ENCODE measurements at places on chromosomes 3 and 15. TPM values are rescaled to one million over a fixed set of nuclear protein-coding genes. Genes with fewer than 3 reads are reported as not detected.

DNA sequence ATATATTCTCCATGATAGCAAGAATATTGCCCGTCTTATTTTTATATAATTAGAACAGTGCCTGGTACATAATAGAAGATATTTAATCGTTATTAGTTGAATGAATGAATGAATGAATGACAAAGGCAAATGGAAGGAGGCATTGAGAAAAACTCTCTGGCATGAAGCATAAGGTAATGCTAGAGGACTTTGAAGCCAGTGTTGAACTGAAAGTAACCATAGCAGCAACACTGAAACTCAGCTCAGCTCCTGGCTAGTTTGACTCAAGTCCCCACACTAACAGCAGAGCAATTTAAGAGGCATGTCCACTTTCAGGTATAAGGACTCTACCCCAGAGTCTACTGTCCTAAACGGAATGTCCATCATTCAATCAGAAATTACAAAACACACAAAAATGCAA, 227.0 kb downstream of the CPNE4 start:
- no peaks in the 10 kb centered on the region for H3K36me3 ChIP-seq
- H3K27ac ChIP-seq, result no peak overlapping the region
- H3K27me3 ChIP-seq, result no peaks in the 10 kb centered on the region
- H3K4me3 ChIP-seq, result no peak overlapping the region
- DNase-seq, result no peak

DNA sequence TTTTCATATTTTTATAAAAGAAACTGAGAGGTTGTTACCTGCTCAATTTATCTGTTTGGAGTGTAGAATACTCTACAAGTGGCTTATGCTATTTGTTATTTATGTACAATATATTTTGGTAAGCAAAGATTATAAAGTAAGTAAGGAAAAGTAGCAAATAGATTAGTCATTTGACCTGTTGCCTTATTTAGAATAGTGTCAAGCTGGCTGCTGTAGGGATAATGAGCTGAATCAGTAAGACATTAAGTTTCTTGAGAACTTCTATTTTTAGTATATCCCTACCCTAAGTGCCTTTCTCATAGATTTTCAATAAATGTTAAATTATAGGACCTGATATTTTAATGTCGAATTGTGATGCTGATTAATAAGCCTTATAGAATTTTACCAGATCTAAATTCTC, 37.2 kb downstream of the ECT2 start:
- peaks cover 15% of the 10 kb centered on the region for H3K36me3 ChIP-seq
- no peak overlapping the region for H3K4me3 ChIP-seq
- no peak overlapping the region for H3K27ac ChIP-seq
- no peaks in the 10 kb centered on the region for H3K27me3 ChIP-seq

The IMPG2 gene
- 0.03 TPM for polyA plus RNA-seq

- no peaks in the 10 kb centered on the region for H3K4me1 ChIP-seq
- H3K4me3 ChIP-seq, result no peak overlapping the region
- no peaks in the 10 kb centered on the region for H3K27me3 ChIP-seq
These were observed 110.1 kb upstream of the PLXNA1 start for GRCh38 chr3:126872701-126873342.

The COLQ gene
- 2.3 TPM for polyA plus RNA-seq

DNA sequence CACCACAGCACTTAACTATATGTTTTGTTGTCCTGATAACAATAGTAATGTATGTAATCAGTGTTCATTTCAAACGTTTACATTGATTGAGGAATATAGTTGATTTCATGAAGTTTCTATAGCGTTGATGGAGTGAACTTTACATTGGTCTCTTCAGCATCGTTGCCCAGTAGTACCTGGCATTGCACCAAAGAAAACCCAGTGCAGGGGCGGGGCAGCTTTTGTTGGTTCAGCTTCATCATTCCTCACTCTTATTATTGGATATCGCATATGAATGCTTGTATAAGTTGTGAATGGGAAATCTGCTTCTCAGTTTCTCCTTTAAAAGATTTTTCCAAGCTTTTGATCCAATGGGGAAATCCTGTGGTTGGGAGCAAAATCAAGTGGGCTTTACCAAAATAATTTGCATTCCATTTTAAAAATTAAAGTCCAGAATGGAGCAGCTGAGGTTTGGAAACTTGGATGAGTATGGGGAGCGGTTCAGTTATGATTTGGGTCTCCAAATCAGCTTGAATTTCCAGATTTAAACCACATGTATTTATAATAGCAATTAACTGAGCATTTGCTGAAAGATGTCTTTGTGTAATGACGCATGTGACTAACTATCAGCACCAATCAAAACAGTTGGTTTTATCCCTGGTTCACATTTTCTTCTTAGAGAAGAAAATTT, 213.7 kb downstream of the ALCAM start:
- H3K27ac ChIP-seq, result no peak overlapping the region
- H3K36me3 ChIP-seq, result no peaks in the 10 kb centered on the region
- no peak overlapping the region for H3K4me3 ChIP-seq
- no peak for DNase-seq

GRCh38 chr3:8624612-8625011, 20.0 kb downstream of the SSUH2 start:
- peaks cover 10% of the 10 kb centered on the region for H3K4me1 ChIP-seq
- H3K27me3 ChIP-seq, result no peaks in the 10 kb centered on the region
- no peaks in the 10 kb centered on the region for H3K36me3 ChIP-seq
- no peak overlapping the region for H3K27ac ChIP-seq
- no peak for DNase-seq
- H3K4me3 ChIP-seq, result no peak overlapping the region

DNA sequence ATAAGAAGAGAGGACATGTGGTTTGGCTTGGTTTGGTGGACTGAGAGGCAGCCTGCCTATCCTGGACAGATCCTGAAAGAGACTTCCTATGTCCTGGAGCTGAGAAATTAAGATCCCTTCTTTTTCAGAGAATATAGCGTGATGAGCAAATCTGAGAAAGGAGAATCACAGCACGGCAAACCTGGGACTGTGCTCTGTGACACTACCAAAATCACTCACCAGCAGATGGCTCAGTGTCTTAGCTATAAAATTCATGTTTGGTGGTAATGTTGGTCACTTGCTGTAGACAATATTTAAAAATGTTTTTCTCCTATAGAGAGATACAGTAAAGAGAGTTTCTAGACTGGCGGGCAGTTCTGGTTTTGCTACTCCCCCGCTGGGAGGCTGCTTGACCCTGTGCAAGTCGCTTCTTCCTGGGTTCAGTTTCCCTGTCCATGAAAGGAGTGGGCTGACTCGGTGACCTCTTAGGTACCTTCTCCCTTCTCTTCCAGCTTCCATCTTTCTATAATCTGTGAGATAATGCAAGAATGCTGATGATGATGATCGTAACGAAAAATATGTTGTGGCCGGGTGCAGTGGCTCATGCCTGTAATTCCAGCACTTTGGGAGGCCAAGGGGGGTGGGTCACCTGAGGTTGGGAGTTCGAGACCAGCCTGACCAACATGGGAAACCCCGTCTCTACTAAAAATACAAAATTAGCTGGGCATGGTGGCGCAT, 7.6 kb upstream of the HES1 start:
- no peak overlapping the region for H3K4me3 ChIP-seq
- H3K27ac ChIP-seq, result no peak overlapping the region
- no peaks in the 10 kb centered on the region for H3K36me3 ChIP-seq
- no peak for DNase-seq
- H3K4me1 ChIP-seq, result peaks cover 25% of the 10 kb centered on the region

The CCR3 gene
- not detected for polyA plus RNA-seq

- no peak overlapping the region for H3K27ac ChIP-seq
- no peaks in the 10 kb centered on the region for H3K4me1 ChIP-seq
- H3K36me3 ChIP-seq, result no peaks in the 10 kb centered on the region
- H3K27me3 ChIP-seq, result no peaks in the 10 kb centered on the region
- no peak for DNase-seq
These were observed 24.0 kb downstream of the LNP1 start for GRCh38 chr3:100425316-100425715.

DNA sequence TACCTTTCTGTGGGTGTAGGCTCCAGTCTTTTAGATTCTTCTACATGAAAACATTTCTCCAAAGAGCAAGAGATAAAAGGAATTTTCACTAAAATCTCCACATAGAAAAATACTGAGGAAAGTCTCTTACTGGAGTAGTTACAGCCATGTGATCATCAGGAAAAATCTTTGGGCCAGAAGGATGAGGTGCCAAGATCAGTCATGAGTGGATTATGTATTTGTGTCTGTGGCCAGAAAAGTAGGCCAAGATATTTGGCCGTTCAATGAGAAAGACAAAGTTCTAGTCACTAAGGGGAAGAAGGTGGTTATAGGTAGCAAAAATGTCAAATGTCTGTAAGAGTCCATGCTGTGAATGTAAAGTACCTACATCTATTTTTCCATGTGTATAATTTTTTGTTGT, 339.3 kb downstream of the NSUN3 start:
- no peaks in the 10 kb centered on the region for H3K36me3 ChIP-seq
- no peak overlapping the region for H3K4me3 ChIP-seq
- no peaks in the 10 kb centered on the region for H3K4me1 ChIP-seq

GRCh38 chr15:29344474-29344873, 74.9 kb upstream of the NSMCE3 start:
- no peaks in the 10 kb centered on the region for H3K36me3 ChIP-seq
- H3K27ac ChIP-seq, result no peak overlapping the region
- H3K4me3 ChIP-seq, result no peak overlapping the region

The CP gene
- polyA plus RNA-seq, result 0.32 TPM

The PLSCR4 gene
- 1.8 TPM for polyA plus RNA-seq

The LMAN1L gene
- not detected for polyA plus RNA-seq

The ARGFX gene
- polyA plus RNA-seq, result not detected

DNA sequence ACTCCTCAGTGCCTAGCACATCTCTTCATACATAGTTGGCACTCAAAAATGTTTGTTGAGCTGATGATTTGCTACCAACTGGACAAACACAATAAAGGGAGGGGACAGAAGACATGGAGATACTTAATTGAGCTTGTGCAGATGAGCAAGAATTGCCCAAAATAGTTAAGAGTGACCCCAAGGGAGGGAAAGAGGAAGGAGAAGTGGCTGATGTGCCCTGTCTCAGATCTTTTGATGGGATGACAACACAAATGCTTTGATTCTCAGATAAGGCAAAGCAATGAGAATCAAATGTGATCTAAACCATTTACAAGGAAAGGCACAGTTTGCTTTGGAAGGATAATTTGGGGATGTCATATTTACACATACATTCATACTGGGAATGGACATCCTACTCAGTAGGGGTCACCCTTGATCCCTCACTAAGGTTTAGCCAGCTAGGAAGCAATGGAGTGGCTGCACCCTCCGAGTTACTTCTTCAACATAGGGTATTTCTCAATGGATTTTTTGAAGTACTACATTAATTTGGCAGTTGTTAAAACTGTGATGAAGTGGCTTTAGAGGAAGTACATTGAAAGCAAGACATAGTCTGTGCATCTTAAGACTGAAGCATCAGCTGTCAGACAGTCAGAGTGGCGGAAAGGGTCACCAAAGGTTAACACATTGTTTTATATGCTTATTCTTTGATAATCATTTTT, 21.9 kb upstream of the SSR3 start:
- no peak overlapping the region for H3K27ac ChIP-seq
- H3K4me1 ChIP-seq, result no peaks in the 10 kb centered on the region
- H3K27me3 ChIP-seq, result no peaks in the 10 kb centered on the region
- no peak for DNase-seq
- H3K4me3 ChIP-seq, result no peak overlapping the region

DNA sequence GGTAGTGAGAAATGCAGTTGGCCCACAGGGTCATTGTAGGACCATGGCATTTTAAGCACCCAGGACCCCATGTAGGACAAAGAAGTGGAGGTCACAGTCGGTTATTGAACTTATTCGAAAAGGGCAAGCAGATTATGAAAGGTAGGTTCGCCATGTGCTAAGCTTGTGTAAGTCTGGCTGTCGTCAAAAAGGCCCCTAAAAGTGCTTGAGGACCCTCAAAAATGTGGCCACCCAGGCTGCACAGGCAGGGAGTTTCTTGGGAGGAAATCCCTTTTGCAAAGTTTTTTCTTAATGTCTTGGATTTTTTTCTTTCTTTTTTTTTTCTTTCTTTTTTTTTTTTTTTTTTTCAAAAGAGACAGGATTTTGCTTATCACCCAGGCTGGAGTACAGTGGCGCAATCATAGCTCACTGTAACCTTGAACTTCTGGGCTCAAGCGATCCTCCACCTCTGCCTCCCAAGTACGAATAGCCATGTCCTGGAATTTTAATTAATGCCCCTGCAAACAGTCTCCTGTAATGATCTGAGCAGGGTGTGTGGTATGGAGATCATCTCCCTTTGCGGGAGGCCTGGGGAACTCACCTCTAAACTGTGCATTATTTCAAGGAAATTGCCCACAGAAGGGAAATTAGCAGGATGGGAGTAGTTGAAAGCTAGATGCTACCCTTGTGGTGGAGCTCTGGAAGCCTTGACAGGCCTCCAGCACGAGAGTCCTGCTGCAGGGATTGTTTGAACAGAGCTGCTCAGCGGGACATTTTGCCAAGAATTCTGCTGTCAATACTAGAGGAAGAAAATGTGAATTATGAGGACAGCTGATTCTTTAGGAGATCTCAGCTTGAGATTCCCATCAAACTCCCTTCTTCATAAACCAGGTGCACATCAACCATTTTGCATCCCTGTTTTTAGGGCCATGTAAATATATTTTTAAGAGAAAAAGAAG, 28.4 kb downstream of the THSD4 start:
- H3K27ac ChIP-seq, result no peak overlapping the region

GRCh38 chr3:72597756-72598195, 250.5 kb downstream of the SHQ1 start:
- no peak for DNase-seq
- no peak overlapping the region for H3K4me3 ChIP-seq
- peaks cover 4% of the 10 kb centered on the region for H3K4me1 ChIP-seq

DNA sequence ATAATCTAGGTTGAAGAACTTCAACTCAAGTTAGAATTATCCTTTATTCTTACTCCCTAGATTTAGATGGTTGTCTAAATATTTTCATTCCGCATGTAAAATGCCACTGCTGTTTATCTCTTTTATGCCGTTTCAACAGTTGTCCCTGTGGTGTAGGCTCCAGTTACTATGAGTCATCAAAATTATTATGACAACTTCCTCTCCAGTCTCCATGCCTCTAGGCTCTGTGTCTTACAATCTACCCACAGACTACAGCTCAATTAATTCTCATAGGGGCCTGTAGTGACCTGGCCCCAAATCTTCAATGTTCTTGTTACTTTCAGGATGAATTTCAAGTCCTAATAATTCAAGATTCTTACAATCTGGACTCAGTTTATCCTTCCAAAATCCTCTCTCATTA, 105.8 kb upstream of the UNC13C start:
- DNase-seq, result no peak
- H3K36me3 ChIP-seq, result no peaks in the 10 kb centered on the region
- no peaks in the 10 kb centered on the region for H3K4me1 ChIP-seq
- no peak overlapping the region for H3K27ac ChIP-seq
- no peaks in the 10 kb centered on the region for H3K27me3 ChIP-seq

DNA sequence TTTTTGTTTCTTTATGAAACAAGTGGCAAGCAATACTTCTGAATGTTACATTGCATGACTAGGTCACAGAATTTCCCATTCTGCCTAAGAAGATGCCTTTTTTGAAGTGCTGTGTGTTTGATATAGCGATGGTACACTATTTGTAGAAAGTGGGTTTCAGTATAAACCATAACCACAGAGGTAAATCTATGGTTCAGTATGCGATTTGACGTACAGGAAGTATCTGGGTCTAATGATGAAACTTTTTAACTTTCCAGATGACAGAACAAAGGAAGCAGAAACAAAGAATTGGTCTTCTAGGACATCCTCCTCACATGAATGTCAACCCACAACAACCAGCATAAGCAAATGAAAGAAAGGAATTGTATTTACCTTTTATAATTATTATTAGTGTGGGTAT, 133.4 kb upstream of the BHLHE40 start:
- no peak overlapping the region for H3K27ac ChIP-seq
- no peaks in the 10 kb centered on the region for H3K27me3 ChIP-seq
- no peaks in the 10 kb centered on the region for H3K4me1 ChIP-seq
- no peak overlapping the region for H3K4me3 ChIP-seq
- DNase-seq, result no peak

The CFAP161 gene
- polyA plus RNA-seq, result 0.05 TPM

The FRMD5 gene
- 12.6 TPM for polyA plus RNA-seq

The TMEM44 gene
- 14.0 TPM for polyA plus RNA-seq
